ENCODE measurements at places on chromosomes 7 and 10. TPM values are rescaled to one million over a fixed set of nuclear protein-coding genes. Genes with fewer than 3 reads are reported as not detected.

The CPA2 gene
- not detected for total RNA-seq

The ELMO1 gene
- total RNA-seq, result 49.6 TPM

DNA sequence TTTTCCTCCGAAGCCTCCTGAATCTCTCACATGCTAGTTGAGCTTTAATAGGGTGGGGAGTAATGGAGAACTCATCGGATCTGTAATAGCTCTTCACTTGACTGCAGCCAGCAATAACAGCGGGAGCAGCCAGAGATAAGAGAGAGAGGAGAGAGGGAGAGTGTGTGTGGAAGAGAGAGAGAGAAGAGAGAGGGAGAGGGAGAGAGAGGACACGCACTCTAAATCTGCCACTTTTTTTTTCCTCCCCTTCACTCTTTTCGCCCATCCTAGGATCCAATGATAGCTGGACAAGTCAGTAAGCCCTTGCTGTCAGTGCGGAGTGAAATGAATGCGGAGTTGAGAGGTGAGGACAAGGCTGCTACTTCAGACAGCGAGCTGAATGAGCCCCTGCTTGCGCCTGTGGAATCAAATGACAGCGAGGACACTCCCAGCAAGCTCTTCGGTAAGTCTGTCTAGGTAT lies 107.9 kb downstream of the POU6F2 start:
- H3K4me1 ChIP-seq, result no peaks in the 10 kb centered on the region
- H3K4me3 ChIP-seq, result peak overlapping the region; percentile 9
- H3K27ac ChIP-seq, result no peak overlapping the region
- H3K36me3 ChIP-seq, result no peaks in the 10 kb centered on the region
- no peak for DNase-seq
- peaks cover 5% of the 10 kb centered on the region for H3K27me3 ChIP-seq

- H3K36me3 ChIP-seq, result no peaks in the 10 kb centered on the region
- H3K27me3 ChIP-seq, result peaks cover 14% of the 10 kb centered on the region
- no peak for DNase-seq
- H3K4me1 ChIP-seq, result no peaks in the 10 kb centered on the region
These were observed 22.9 kb downstream of the CRHR2 start for GRCh38 chr7:30659312-30659711.

DNA sequence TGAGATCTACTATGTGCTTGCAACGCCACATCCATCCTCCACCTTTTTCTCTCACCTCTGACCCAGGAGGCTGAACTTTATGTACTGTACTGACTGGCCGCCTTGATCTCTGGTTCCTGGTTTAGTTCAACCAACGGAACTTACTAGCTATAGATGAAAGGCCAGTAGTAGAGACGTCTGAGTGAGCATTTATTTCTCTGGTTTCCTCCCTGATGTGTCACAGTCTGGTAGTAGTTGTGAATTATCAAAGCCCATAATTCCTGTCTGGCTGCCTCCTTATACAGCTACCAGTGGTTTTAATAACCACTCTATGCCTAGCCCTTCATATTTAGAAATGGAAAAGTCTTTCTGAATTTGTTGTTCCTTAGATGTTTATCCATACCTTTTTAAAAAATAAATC lies 64.7 kb downstream of the POM121L12 start:
- no peak overlapping the region for H3K4me3 ChIP-seq

All from suprapubic skin (tissue), 4 donors.